ENCODE measurements at places on chromosomes 6 and 20. TPM values are rescaled to one million over a fixed set of nuclear protein-coding genes. Genes with fewer than 3 reads are reported as not detected.

The C6orf52 gene
- total RNA-seq: 0.69 TPM

GRCh38 chr6:7469696-7470095, 71.8 kb upstream of the DSP start:
- H3K4me1 ChIP-seq: no peaks in the 10 kb centered on the region
- no peak overlapping the region for H3K27ac ChIP-seq
- no peak for DNase-seq
- no peak overlapping the region for H3K4me3 ChIP-seq

The SNAI1 gene
- total RNA-seq: 4.5 TPM

GRCh38 chr6:45293306-45293705, 34.8 kb upstream of the RUNX2 start:
- no peak for DNase-seq
- no peak overlapping the region for H3K4me3 ChIP-seq
- H3K27ac ChIP-seq: no peak overlapping the region
- H3K36me3 ChIP-seq: no peaks in the 10 kb centered on the region
- no peaks in the 10 kb centered on the region for H3K4me1 ChIP-seq
- H3K27me3 ChIP-seq: no peaks in the 10 kb centered on the region

GRCh38 chr6:154239392-154239791, 117.2 kb downstream of the IPCEF1 start:
- H3K36me3 ChIP-seq: no peaks in the 10 kb centered on the region
- H3K27me3 ChIP-seq: no peaks in the 10 kb centered on the region
- H3K4me3 ChIP-seq: no peak overlapping the region

The IP6K3 gene
- total RNA-seq: 0.17 TPM

The ZNF512B gene
- 1.9 TPM for total RNA-seq

The VGLL2 gene
- total RNA-seq: not detected

The MOXD1 gene
- 5.6 TPM for total RNA-seq

- DNase-seq: no peak
- H3K4me1 ChIP-seq: no peaks in the 10 kb centered on the region
- H3K27me3 ChIP-seq: no peaks in the 10 kb centered on the region
- no peak overlapping the region for H3K27ac ChIP-seq
Observed at GRCh38 chr6:157529654-157530039, 148.7 kb downstream of the ZDHHC14 start.

DNA sequence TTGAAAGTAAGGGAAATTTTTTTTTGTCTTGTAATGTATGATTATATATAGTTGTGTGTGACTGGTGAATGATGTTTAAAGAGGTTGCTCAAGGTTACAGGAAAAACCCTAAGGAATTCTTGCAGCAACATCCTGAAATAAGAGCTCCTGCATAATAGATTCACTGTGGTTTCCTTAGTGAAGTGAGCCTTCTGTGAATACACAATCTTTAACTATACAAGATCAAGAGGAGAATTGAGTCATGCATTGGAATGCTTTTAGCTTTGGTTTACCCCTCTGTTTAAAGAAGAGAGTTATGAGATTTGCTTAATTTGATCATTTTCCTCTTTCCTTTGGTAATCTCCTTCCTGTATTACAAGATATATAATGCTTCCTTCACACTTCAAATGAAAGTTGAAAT, 141.6 kb upstream of the EYA4 start:
- no peaks in the 10 kb centered on the region for H3K27me3 ChIP-seq
- DNase-seq: no peak
- no peaks in the 10 kb centered on the region for H3K36me3 ChIP-seq
- H3K4me3 ChIP-seq: no peak overlapping the region
- H3K27ac ChIP-seq: no peak overlapping the region

GRCh38 chr20:44785768-44786167, 24.6 kb downstream of the RIMS4 start:
- H3K4me1 ChIP-seq: no peaks in the 10 kb centered on the region
- H3K27ac ChIP-seq: no peak overlapping the region
- no peaks in the 10 kb centered on the region for H3K27me3 ChIP-seq

DNA sequence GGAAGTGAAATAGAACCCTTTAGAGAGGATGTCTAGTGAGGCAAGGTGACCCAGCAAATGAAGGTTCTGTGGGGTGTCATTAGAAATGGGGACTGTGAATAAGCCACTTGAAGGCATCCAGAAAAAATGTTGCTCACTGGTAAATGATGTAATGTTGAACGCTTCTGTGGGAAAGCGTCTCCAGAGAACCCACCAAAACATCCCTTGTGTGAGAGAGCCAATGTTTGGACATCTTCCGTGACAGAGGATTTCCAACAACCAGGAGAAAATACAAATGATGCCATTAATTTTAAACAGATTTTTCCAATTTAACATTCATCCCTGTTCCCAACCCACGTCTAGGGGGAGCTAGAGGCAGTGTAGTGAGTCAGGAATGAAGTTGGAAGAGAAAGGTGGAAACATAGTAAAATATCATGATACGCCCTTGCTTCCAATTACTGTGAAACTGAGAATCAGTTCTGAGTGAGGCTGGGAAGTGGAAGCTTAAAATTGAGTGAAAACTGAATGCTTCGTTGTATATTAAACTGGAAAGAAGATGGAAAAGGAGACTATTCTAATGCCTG, 584.2 kb downstream of the CD109 start:
- H3K36me3 ChIP-seq: no peaks in the 10 kb centered on the region
- DNase-seq: no peak
- H3K27me3 ChIP-seq: no peaks in the 10 kb centered on the region
- no peak overlapping the region for H3K4me3 ChIP-seq

DNA sequence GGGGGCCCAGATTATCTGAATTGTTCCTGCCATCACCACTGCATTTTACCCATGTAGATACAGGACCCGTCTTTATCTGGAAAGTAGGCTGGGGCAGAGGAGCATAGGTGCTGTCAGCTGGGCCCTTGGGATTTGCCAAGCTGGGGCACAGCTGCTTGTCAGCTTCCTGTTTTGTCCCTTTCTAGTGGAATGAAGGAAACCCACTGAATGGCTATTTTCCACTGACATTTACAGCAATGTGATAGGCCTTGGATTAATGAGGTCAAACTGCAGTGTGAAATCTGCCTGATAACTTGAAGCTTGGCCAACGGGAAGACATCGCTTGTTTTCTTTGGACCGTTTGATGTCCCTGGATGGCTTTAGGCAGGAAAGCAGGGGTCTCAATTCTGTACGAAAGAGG, 6.7 kb downstream of the PPP1R16B start:
- no peak overlapping the region for H3K4me3 ChIP-seq
- no peaks in the 10 kb centered on the region for H3K4me1 ChIP-seq

The RBBP8NL gene
- total RNA-seq: 5.9 TPM

The SLC17A9 gene
- 54.7 TPM for total RNA-seq

GRCh38 chr6:111802720-111803330, 70.4 kb downstream of the FYN start:
- peak overlapping the region; percentile 50 for H3K27ac ChIP-seq
- H3K4me1 ChIP-seq: no peaks in the 10 kb centered on the region
- H3K27me3 ChIP-seq: no peaks in the 10 kb centered on the region
- H3K4me3 ChIP-seq: no peak overlapping the region

DNA sequence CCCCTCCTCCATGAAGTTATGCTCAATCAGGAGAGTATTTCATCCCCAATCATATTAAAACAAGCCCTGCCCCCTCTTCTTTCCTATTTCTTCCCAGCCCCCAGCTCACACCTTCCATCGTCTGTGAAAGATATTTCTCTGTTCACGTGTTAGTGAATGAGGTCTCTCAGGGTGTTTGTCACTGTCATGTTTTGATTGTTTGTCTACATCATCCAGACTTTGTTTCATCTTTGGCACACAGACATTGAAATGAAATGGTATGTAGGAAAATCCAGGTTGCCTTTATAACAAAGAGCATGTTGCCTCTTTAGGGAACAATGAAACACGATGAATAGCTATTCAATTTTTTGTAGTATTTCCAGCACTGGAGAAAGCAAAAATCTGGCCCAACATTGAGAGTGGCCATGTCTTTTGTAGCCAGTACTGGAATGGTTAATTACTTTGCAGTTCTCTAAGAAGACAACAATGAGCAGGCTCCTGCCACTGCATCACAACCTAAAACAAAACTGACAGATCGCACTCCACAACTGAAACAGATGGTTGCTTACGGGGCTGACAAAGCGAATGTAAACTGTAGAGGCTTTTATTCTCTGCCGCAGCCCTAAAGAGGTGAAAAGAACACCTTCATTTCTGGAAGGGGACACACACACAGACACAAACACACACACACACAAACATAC, 543.6 kb upstream of the CITED2 start:
- H3K36me3 ChIP-seq: no peaks in the 10 kb centered on the region
- no peak overlapping the region for H3K4me3 ChIP-seq
- H3K4me1 ChIP-seq: no peaks in the 10 kb centered on the region
- no peak overlapping the region for H3K27ac ChIP-seq
- DNase-seq: no peak

GRCh38 chr6:72941751-72942150, 283.5 kb downstream of the KHDC1L start:
- H3K4me3 ChIP-seq: no peak overlapping the region
- H3K36me3 ChIP-seq: no peaks in the 10 kb centered on the region

- DNase-seq: no peak
- H3K4me3 ChIP-seq: no peak overlapping the region
- H3K27me3 ChIP-seq: no peaks in the 10 kb centered on the region
Observed at GRCh38 chr20:62494980-62495748, 19.4 kb upstream of the GATA5 start.

The HSPA1A gene
- total RNA-seq: 397 TPM

DNA sequence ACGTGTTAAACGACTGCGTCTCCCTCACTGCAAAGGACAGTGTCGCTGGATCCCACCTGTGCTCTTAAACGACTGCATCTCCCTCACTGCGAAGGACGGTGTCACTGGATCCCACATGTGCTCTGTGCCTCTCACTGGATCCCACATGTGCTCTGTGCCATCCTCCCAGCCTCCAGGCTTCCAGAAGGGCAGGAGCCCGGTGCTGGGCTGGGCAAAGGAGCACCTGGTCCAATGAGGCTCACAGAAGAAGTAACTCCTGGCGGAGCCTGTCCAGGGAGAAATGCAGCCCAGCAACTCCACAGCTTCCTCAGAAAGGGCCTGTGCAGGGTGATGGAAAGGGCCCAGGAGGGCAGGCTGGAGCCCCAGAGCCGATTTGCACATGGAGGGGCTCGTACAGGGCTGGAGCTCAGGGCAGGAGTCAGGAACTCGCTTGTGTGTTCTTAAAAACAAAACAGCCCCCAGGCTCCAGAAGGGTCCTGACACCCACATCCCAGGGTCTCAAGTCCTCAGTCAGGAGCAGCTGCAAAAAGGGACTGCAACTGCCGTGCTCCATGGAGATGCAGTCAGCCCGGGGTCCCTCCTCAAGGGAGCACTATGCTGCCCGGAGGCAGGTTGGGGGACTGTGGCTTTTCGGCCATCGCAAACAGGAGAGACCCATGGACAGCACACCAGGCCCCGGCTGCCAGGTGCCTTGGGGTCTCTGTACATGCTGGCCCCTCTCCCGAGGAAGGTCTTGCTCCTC, 52.7 kb downstream of the DLL1 start:
- H3K27ac ChIP-seq: no peak overlapping the region
- no peaks in the 10 kb centered on the region for H3K27me3 ChIP-seq
- H3K4me3 ChIP-seq: no peak overlapping the region
- H3K4me1 ChIP-seq: no peaks in the 10 kb centered on the region
- no peak for DNase-seq
- no peaks in the 10 kb centered on the region for H3K36me3 ChIP-seq

GRCh38 chr20:41650231-41650948, 32.2 kb upstream of the CHD6 start:
- peak; percentile 75 for DNase-seq
- peak overlapping the region; percentile 47 for H3K27ac ChIP-seq
- H3K27me3 ChIP-seq: no peaks in the 10 kb centered on the region
- peaks cover 2% of the 10 kb centered on the region for H3K4me1 ChIP-seq
- H3K4me3 ChIP-seq: no peak overlapping the region
- H3K36me3 ChIP-seq: no peaks in the 10 kb centered on the region

The SLC16A10 gene
- total RNA-seq: 6.0 TPM

GRCh38 chr6:352896-353470, 38.6 kb upstream of the IRF4 start:
- H3K36me3 ChIP-seq: no peaks in the 10 kb centered on the region
- no peaks in the 10 kb centered on the region for H3K27me3 ChIP-seq
- H3K4me1 ChIP-seq: no peaks in the 10 kb centered on the region
- DNase-seq: no peak

DNA sequence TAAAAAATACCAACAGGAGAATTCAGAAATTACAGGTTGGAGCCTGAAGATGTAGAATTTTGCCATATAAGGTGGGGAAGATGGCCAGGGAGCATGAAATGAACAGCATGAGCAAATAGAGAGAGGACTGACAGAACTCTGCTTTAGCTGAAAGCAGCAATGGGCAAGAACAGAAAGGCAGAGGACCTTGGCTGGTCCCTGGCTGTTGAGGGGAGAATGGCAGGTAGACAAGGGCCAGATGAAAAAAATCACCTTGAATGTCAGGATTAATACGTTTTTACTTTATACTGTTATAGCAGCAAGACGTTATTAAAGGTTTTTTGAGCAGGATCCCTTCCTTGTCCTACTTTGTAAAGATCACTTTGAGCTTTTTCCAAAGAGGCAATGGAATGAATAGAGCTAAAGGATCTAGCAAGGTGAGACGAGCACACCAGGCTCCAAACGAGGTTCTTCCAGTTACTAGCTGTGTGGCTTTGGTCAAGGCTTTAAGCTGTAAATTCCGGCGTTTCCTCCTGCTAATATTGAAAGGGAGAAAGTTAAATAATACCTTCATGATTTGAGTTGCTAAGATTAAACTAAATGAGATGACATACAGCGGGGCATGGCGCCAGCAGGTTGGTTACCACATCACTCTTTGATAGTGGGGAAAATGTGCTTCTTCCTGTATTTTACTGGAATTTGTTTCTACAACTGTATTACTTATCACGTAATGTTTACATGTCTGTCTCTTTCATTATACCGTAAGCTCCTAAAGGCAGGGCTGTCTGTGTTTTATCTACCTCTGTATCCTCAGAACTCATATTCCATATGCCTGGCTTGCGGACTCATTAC, 776 bp downstream of the PPIL1 start:
- no peaks in the 10 kb centered on the region for H3K27me3 ChIP-seq
- peak overlapping the region; percentile 78 for H3K27ac ChIP-seq
- no peaks in the 10 kb centered on the region for H3K36me3 ChIP-seq
- peaks cover 9% of the 10 kb centered on the region for H3K4me1 ChIP-seq

DNA sequence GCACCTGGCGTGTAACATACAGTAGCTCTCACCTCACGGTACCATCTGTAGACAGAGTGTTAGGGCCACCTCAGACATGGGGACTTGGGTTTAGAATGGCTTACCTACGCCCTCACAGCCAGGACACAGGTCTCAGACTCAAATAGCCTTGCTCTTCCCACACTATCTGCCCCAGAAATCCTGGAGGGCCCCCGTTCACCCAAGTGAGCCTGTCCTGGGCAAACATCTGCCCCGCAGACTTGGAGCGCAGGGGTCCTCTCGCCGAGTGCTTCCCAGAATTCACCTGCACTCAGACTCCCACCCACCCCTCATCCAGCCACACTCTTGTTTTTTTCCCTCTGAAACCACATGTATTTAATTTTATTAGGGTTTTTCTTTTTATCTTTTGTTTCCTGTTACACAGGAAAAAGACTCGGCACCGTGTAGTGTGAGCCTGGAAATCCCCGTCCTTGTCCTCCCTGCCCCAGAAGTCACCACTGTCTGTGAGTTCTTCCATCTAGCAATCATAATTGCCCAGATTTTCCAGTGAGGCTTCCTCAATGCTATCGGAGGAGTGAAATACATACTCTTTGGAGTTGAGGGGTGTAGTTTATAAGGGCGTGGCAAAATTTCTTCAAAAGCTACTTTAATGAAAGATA, 17.1 kb upstream of the MAP1LC3A start:
- H3K27ac ChIP-seq: no peak overlapping the region
- no peak for DNase-seq
- peaks cover 4% of the 10 kb centered on the region for H3K36me3 ChIP-seq
- peaks cover 9% of the 10 kb centered on the region for H3K4me1 ChIP-seq
- no peaks in the 10 kb centered on the region for H3K27me3 ChIP-seq
- H3K4me3 ChIP-seq: no peak overlapping the region

- DNase-seq: no peak
- no peak overlapping the region for H3K4me3 ChIP-seq
- no peaks in the 10 kb centered on the region for H3K27me3 ChIP-seq
- no peaks in the 10 kb centered on the region for H3K4me1 ChIP-seq
- no peaks in the 10 kb centered on the region for H3K36me3 ChIP-seq
Observed at GRCh38 chr6:128078276-128078675, 177.4 kb upstream of the THEMIS start.

All from colonic mucosa (tissue), 4 donors.